MV-4-11 (cell line): ENCODE measurements at places on chromosomes 4 and X.

DNA sequence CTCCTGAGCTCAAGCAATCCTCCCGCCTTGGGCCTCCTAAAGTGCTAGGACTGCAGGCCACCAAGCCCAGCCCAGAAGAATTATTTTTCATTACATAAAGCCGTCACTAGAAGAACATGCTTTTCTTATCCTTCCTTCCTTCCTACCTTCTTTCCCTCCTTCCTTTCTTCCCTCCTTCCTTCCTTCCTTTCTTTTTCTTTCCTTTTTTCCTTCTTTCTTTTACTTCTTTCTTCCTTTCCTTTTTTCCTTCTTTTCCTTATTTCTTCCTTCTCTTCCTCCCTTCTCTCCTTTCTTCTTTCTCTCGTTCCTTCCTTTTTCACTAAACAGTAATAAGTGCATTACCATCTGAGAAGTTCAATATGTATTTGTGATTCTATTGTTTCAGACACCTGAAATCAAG lies 121.4 kb downstream of the ATP10D start:
- DNase-seq: no peak

GRCh38 chr4:179631321-179631720 lies 2189.1 kb upstream of the AGA start:
- no peak for DNase-seq

- DNase-seq: no peak
Observed at GRCh38 chr4:87451537-87451936, 29.2 kb downstream of the NUDT9 start.

GRCh38 chr4:189293459-189293858 lies 647.2 kb upstream of the FRG1 start:
- no peak for DNase-seq

DNA sequence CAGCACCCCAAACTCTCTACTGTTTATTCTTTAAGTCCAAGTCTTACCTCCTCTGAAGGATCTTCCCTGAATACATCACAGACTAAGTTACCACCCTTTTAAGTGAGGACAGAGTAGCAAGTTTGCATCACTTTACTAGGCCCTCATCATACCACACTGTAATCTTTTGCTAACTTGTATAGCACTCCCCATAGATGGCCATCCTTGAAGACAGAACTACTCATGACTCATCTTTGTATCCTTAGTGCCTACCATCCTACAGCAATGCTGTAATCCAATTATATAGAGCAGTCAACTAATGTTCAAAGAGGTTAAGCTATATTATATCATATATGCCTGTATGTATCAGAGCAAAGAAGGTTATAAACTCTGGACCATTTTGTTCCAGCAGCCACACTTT lies 101.4 kb downstream of the ADAMTS3 start:
- no peak for DNase-seq

DNA sequence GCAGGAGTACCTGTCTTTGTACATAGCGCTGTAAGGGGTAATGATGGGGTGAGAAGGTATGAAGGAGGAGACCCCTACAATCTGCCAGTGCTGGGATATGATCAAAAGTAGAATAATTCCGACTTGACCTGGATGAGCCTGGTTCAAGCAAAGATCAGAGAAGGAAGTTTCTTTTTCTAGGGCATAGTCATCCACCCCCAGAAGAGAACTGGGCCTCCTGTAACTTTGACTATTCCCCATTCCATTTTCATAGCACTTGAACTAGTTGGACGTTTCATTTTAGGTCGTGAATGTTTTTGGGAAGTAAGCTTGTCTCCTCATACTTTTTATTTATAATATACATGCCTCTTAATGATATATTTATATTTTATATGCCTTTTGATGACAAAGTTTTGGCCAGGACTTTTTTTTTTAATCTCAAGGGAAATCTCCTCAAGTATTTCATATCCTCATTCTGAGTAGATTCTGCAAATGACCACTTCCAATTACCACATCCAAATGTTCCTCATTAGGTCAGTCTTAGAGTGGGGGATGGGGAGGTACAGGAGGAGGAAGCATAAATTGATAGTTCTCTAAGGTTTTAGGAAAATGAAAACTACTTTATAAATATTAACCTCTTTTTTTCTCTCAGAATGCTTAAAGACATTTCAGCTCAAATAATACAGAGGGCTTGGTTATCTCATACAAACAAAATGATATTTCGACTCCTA lies 3.5 kb downstream of the CXorf58 start:
- DNase-seq: peak; percentile 64

- peak; percentile 9 for DNase-seq
Observed at GRCh38 chr4:139171876-139172691, 4.9 kb downstream of the ELF2 start.

DNA sequence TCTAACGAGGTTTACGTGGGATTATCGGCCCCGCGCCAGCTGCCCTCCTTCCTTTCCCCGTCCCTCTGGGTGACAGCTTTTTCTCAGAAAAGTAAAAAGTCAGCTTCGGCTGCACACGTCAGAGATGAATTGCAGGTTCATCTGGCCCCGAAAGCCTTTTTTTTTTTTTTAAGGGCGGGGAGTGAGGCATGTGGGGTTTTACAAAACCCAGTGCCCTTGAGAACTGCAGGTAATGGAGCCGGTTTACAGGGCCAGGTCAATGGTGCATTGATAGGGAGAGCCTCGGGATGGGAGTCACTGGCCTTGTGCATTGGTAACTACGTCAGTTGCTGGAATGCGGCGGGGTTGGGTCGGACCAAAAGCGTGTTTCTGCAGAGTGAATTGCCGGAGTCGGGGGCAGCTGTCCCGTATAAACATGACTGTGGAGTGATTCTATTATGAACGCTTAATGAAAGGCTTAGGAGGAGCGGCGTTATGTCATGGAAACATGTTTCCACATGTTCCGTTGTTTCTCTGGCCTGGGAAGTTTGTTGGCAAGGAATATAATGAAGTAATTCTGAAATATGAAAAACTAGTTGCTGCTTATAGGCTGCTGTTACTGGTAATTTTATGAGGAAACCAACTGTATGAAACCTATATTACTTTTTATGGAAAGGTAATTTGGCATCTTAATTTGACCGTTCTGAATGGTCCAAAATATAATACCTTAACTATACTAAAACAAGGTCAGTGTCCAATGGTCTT lies 1.1 kb downstream of the HSPA4L start:
- DNase-seq: no peak

DNA sequence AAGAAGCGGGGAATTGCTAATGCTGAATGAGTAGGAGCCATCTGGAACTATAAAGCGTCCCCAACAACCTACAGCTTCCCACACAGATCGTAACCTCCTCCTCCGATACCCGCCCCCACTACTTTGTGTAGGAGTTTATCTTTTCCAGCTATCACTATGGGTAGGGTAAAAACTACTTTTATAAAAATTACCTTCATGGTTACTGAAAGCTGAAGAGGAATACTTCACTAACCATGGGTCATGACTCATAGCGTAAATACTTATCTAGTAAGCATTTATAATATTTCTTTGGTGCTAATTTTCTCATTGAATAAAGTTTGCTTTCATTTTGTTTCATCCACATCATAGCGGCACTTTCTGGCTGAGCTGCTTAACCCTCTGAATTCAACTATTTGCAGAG lies 79.4 kb upstream of the TNIP3 start:
- no peak for DNase-seq

- DNase-seq: peak; percentile 21
Observed at GRCh38 chr4:38867478-38868058, at the start of gene FAM114A1. FAM114A1 (plus strand) TSS chr4:38867806; CDS start chr4:38878079, 10,273 bp downstream.

GRCh38 chrX:52265713-52266112 lies 81.0 kb downstream of the MAGED4 start:
- DNase-seq: no peak

DNA sequence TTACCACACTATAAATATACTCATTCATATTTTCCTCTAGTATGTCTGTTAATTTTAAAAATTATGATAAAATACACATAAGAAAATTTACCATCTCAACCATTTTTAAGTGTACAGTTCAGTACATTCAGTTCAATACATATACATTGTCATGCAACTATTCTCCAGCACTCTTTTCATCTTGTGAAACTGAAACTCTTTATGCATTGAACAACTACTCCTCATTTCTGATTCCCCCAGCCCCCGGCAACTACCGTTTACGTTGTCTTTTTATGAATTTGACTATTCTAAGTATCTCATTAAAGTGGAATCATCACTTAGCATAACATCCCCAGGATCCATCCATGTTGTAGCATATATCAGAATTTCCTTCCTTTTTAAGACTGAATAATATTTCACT lies 8.7 kb downstream of the SMARCAD1 start:
- DNase-seq: no peak

GRCh38 chrX:65668377-65669310 lies 1.2 kb downstream of the MSN start:
- DNase-seq: peak; percentile 21

DNA sequence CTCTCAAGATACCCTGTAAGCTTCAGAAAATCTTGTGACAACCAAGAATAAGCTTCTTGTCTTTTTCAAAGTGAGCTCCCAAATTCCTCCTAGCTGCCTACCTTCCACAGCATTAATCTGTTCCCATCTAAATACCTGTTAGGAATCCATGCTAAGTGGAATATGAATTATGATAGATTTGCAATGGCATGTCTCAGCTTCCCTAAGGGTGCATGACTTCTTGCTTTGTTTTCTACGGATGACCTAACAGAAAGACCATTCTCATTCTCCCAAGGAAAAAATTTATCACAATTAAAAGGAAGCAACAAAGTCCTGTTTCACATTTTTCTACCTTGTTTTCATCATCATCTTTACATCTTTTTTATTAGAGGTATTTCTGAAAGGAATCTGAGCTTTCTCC lies 532.7 kb downstream of the GRXCR1 start:
- no peak for DNase-seq

DNA sequence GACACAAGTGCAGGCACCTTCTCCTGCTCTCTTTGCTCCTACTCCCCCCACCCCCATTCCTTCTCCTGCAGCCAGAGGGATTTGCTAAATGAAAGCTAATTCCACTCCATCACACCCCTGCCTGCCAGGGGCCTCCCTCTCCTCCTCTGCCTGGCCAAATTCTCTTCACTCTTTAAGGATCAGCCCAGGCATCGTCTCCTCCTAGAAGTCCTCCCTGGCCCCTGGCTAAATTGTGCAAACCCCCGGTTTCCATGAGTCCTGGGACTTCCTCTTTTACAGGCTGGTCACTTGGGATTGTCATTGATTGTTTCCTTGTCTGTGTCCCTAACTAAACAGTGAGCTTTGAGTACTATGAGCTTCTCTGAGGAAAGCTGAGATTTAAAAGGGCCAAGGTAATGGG lies 8.7 kb upstream of the ABLIM2 start:
- peak; percentile 61 for DNase-seq

GRCh38 chr4:169068423-169068822 lies 58.4 kb upstream of the CBR4 start:
- no peak for DNase-seq
